ENCODE measurements at places on chromosomes 3 and 15.

GRCh38 chr3:39407773-39408492 is 1.4 kb downstream of the RPSA start:
- no peak for DNase-seq

- no peak for DNase-seq
These were observed 49.2 kb downstream of the GLCE start for GRCh38 chr15:69209661-69210060.

- no peak for DNase-seq
These were observed 524.4 kb downstream of the NSUN3 start for GRCh38 chr3:94587291-94587690.

DNA sequence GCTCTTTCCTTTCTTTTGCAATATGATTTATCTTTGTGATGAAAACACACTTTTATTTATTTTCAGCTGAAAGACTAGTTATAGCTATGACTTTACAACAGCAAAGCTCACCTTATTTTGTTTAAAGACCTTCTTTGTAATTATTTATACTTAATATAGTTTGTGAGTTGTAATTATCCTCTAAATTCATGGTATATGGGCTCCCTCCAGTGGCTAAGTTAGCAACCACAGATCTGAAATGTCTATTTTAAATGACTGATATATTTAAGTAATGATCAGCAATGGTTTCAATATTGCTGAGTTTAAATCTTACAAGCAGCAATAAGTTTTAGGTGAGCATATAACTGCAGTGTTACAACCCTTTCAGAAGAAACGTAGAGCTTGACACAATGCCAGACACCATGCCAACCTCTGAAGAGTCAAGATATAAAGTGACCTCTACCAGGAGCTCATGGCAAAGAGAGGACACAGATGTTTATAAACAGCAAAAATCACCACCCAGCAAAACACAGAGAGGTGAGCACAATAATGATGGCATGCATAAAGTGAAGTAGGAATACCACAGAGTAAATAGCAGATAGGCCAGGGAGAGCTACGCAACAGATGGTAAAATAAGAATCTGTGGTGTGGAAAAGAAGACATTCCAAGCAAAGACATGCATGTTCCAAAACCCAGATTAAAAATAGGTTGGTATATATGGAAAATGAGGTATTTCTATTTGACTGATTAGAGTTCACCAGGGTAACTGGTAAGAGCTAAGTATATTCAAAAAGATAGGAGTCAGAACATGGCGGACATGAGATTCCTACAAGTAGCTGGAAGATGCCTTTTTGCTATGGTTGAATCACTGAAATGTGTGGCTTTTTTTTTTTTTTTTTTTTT is 143.7 kb upstream of the ZNF385D start:
- no peak for DNase-seq

- no peak for DNase-seq
These were observed 36.2 kb upstream of the LDHAL6B start for GRCh38 chr15:59170295-59171066.

GRCh38 chr3:60413551-60413950 is 837.7 kb downstream of the FHIT start:
- DNase-seq = no peak

DNA sequence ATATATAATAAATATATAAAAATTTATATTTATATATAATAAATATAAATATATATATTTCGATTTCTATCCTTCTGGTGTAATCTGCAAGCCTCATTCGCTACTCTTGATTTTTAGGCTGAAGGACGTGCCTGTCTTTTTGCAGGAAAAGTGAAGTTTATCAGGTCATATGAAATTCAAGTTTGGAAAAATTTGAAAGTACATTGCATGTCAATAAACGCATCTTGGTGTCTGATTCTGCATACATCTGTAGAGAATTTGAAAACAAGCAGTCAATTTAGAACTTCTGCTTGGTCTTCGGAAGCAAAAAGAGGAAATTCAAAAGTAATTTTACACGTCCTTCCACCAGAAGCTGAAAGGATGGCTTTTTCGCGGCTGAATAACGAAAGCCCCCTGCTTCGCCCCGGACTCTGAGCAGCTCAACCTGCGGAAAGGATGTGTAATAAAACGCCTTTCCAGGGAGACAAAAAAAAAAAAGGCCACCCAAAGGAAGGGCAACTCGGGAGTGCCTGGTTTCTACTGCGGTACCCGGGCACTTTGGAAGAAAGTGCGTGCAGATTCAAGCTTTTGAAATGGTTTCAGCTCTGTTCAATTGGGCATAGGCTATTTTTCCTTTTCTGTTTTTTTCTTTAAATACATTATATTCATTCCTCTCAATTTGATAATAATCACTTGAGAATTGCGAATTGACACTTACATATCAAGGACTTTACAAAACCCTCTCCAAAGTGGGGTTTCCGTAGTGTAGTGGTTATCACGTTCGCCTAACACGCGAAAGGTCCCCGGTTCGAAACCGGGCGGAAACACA is 1.5 kb upstream of the MYNN start:
- DNase-seq = peak; percentile 52

- DNase-seq = no peak
These were observed 13.3 kb upstream of the IQCF1 start for GRCh38 chr3:51916418-51916817.

DNA sequence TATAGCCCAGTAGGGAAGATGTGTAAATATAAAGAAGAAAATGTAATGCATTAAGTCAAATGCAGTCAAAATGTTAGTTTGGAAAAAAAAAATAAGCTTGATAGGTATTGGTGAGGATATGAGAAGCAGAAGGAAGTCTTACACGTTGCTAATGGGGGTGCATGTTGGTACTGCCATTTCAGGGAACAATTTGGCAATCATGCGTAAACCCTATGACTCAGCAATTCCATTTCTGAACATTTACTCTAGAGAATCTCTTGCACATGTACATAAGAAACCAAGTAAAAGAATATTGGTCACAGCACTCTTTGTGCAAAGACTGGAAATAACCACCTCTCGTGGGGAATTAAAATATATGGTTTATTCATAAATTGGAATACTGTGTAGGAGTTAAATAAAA is 35.5 kb upstream of the TIMP4 start:
- DNase-seq = no peak

DNA sequence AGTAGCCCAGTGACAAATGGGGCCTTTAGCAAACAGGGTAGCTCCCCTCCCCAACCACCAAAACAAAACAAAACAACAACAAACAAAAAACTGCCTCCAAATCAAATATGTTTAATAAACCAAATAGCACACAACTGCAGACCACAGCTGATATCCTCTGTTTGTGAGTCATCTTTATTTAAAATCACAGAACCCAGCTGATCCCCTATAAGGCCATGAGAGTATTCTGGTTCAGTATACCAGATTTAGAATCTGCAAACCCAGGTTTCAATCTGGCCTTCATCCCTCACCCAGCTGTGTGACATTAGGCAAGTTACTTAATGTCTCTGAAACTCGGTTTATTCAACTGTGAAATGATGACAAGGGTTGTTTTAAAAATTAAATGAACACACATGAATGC is 124.5 kb downstream of the SUCLG2 start:
- no peak for DNase-seq

- DNase-seq = no peak
These were observed 5.7 kb downstream of the PTH1R start for GRCh38 chr3:46883054-46883829.

- no peak for DNase-seq
These were observed 2.1 kb downstream of the CYB561D2 start for GRCh38 chr3:50352781-50353180.

GRCh38 chr3:88707837-88708236 is 399.6 kb upstream of the EPHA3 start:
- no peak for DNase-seq

DNA sequence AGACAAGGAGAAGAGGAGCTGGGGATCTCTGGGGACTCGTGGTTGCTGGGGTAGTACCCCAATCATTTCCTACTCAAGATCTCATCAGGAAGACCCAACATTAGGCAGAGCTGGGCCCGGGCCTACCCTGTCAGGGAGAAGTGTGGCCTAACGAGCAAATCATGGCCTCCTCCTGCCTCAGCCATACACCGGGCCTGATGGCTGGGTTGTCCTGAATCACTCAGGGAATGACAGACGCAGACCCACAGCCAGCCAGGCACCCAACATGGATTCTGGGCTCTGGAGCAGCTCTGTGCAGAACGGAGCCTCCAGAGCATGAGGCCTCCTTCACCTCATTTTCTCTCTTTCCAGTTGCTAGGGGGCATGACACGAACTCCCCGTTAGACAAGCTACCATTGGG is 19.7 kb downstream of the ITGA11 start:
- no peak for DNase-seq

GRCh38 chr3:10708216-10708893 is 107.7 kb upstream of the SLC6A11 start:
- DNase-seq = no peak

DNA sequence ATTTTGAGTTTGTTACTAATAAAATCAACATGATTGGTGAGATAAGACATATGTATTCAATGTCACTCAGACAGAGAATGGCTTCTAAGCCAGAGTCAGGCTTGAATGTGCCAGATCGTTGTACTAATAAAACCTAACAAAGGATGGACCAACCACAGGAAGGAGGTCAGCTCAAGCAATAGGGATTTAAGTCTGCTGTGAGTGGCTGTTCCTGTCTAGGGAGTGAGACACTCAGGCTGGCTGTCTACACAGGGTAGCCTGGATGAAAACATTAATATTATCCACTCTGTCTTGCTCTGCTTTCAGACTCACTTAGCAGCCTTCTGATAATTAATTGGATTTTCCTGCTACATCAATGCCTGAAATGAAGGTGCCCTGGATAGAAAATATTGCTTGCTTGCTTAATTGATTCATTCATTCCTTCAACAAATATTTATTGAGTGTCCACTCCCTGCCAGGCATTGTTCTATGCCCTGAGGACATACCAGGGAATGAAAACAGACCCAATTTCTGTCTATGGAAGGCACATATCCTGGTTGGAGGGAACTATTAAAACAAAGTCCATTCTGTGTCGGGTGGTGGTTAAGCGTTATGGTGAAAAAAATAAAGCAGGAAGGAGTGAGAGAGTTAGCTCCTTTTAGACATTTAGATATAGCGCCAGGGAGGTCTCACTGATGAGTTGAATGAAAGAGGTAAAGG is 239.4 kb downstream of the CHST2 start:
- no peak for DNase-seq

DNA sequence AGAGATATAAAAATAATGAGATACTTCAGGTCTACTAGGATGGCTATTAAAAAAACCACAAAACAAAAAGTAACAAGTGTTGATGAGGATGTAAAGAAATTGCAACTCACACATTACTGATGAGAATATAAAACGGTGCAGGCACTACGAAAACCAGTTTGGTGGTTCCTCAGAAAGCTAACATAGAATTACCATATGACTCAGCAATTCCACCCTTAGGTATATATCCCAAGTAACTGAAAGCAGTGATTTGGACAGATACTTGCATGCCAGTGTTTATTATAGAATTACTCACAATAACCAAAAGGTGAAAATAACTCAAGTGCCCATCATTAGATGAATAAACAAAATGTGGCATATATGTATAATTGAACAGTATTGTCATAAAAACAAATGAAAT is 87.5 kb upstream of the MELTF start:
- no peak for DNase-seq

GRCh38 chr3:128416578-128417211 is 50.0 kb downstream of the DNAJB8 start:
- DNase-seq = no peak

DNA sequence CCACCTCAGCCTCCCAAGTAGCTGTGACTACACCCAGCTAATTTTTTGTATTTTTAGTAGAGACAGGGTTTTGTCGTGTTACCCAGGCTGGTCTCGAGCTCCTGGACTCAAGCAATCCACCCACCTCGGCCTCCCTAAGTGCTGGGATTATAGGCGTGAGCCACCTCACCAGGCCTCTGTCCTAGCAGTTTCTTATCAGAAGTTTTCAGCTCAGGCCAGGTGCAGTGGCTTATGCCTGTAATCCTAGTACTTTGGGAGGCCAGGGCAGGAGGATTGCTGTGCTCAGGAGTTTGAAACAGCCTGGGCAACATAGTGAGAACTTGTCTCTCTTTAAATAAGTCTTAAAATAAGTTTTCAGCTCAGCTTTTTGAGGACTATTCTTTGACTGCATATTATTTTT is 48.4 kb downstream of the SGO1 start:
- no peak for DNase-seq

- no peak for DNase-seq
These were observed 781.7 kb downstream of the SQOR start for GRCh38 chr15:46416544-46416943.

GRCh38 chr3:116897382-116897781 is 187.8 kb downstream of the TUSC7 start:
- no peak for DNase-seq

DNA sequence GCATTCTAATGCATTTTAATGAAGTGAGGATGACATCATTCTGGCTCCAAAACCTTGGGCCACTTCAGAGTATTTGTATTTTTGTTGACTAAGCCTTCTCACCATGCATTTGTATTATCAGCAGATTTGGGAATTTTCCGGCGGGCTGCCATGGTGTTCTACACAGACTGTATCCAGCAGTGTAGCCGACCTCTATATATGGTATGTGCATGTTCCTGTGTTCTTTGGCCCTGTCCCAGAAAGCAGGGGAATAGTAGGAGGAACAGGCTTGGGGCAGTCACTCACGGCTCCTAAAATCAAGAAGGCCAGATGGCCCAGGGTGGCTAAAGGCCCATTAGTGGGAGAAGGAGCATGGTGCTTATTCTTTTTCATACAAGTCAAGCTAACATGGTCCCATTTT is 80.5 kb downstream of the USF3 start:
- no peak for DNase-seq

DNA sequence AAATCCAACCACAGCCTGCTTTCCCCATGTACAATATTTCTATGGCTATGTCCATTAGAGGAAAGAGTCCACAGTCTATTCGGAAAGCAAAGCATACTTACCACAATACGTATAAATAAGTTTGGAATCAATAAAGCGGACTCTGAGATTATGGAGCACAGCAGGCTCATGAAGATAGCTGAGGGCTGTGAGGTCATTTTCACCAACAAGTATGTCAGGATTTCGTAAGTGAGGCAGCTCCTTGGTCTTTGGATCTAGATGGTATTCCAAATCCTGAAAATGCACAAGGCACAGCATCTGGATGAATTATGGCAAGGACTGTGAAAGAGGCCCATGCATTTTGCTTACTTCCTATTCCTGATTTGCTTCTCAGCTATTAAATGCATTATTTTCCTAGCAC is 100.4 kb downstream of the MYO5A start:
- DNase-seq = no peak

- DNase-seq = no peak
These were observed 463.5 kb upstream of the TGFBR2 start for GRCh38 chr3:30142946-30143345.

DNA sequence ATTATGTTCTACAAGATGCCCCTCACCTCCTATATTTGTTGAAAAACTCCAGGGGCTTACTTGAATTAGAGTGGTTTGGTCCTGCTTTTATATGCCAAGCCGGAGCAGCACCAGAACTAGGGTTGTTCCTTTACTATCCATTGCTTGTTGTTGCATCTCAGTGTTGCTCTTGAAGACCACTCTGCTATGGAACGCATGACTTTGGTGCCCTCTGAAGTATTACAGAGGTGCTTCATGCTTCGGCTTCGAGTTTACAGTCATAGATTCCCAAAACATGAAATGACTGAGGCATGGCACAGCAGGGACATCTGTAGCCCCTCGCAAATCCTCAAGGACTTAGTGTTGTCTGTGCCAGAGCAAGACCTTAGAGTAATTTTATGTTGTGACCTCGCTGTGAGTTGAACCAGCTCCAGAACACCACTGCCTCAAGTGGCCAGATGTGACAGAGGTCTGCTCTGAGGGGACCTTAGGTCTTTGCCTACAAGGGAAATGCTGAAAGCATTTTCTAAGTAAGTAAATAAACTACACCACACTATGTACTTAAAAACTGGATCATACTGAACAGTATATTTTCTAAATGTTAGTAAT is 67.2 kb upstream of the SIAH2 start:
- DNase-seq = no peak
